HTR-8/SVneo (cell line): ENCODE measurements at places on chromosomes 7 and 10.

DNA sequence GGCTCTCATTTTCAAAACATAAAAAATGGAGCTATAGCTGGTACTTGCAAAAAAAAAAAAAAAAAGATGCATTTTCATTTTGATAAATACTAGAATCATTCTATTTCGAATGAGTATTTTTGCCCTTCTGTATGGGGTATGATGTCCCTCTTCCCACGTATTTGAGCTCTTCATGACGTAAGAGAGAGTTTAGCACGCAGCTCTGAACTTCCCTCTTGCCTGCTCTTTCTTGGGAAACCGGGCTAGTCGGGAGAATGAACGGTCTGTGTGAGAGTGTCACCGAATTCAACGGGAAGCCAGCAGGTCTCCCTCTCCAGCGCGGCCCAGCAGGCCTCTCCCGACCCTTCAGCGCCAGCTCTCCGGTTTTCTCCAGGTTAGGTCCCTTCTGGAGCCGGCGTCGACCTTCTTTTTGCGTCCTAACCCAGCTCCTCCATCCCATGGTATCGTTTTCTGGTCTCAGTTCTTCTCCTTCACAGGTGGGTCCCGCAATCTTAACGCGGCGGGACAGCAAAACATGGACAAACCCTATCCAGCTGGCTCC, 159.2 kb upstream of the PITRM1 start:
- DNase-seq: no peak

DNA sequence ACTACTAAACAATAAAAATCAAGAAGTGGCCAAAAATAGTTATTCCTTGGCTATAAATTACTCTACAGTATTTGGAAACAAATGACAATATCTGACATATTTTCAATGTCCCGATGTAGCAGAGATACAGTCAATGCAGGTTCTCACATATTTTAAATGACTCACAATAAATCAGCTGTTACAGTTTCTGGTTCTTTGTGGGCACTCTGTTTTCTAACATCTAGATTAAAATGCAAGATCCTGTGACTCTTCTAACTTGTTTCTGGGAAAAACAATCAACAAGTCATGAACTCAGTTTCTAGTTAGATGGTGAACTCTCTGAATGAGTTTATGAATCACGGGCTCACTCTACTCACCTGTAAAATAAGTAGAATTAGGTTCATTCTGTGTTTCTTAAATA, 849.6 kb upstream of the MBL2 start:
- DNase-seq: no peak

GRCh38 chr10:63343476-63343875, 122.3 kb downstream of the JMJD1C start:
- DNase-seq: no peak

DNA sequence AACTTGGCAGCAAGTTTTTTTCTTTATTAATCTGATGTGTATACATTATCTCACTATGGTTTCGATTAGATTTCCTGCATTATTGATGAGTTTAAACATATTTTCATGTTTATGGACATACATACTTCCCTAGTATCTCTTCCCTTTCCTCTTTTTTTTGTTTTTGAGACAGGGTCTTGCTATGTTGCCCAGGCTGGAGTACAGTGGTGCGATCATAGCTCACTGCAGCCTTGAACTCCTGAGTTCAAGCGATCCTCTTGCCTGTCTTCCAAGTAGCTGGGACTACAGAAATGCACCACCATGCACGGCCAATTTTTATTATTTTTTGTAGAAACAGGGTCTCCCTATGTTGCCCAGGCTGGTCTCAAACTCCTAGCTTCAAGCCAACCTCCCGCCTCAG, 18.9 kb downstream of the BAZ1B start:
- no peak for DNase-seq

- DNase-seq: no peak
Measured at GRCh38 chr10:124350806-124351205, 67.9 kb downstream of the OAT start.

DNA sequence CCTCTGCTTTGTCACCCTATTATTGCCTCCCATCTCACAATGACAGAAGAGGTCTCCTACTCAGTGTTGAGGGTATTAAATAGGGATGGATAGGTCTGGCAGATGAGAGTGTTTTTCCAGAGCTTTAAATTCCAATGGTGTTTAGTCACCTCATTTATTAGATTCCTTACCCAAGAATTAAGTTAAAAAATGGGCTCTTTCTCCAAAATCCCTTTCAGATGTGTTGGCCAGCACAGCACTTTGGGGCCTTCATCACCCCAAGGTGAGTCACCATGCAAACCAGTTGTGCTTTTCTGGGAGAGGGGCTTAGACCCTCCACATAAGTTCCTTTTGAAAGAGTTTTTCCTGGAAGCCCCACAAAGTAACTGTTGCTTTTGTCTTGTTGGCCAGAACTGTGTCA, 78.4 kb downstream of the CYP26A1 start:
- DNase-seq: peak; percentile 79

DNA sequence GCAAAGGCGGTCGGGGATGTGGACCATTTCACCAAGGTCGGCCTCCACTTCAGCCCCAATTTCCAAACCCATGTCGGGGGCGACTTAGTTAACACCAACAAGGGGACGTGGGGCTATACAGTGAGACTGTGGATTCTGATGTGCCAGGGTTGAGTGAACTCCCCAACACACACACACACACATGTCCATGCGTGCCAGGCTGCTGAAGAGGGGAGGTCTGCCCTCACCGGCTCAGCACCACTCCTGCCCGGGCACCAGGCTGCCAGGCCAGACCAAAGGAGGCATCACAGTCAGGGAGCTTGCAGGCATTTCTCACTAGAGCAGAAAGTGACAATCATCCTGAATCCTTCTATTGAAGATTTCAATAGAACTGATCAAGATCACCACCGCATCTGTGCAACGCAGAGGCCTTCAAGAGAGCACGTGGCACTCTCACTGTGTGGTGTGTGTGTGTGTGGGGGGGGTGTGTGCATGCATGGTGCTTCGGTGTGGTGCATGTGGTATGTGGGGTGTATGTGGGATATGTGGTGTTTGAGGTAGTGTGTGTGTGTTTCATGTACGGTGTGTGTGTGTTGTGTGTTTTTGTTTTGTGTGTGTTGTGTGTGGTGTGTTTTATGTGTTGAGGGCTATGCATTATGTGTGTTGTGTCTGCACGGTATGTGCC, 403.5 kb upstream of the RNF32 start:
- no peak for DNase-seq

DNA sequence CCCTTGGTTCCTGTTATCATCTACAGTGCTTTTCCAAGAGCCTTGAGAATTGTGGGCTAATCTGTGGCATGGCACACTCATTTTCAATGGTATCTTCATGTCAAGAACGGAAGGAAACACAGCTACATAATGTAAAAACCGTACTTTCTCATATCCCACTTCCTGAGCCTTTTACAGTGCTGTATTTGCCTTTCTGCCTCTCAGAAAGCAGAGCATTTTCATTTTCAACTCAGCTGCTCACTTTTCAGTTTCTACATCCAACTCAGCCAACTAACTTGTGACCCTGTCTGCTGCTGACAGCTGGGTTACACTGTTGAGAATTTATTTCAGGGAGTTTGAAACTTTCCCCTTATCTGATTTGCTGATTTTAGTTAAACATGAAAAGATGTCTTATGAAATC, 875.8 kb upstream of the KCND2 start:
- no peak for DNase-seq

DNA sequence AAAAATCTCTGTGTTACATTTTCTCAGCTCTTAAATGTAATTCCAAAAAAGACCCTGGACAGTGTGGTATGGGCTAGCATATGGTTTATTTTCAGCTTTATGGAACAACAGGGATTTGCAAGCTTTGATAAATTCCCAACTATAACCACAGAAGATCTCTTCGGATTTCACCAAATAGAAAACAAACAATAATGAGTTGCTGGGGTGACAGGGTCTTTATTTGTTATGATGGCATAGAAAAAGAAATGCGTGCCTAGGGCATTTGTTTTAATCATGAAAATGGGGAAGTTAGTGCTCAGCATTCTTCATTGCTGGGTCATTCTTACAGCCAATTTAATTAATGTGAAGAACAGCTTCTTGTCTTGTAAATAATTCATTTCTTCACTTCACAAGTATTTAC, 139.0 kb downstream of the LRRN3 start:
- no peak for DNase-seq

DNA sequence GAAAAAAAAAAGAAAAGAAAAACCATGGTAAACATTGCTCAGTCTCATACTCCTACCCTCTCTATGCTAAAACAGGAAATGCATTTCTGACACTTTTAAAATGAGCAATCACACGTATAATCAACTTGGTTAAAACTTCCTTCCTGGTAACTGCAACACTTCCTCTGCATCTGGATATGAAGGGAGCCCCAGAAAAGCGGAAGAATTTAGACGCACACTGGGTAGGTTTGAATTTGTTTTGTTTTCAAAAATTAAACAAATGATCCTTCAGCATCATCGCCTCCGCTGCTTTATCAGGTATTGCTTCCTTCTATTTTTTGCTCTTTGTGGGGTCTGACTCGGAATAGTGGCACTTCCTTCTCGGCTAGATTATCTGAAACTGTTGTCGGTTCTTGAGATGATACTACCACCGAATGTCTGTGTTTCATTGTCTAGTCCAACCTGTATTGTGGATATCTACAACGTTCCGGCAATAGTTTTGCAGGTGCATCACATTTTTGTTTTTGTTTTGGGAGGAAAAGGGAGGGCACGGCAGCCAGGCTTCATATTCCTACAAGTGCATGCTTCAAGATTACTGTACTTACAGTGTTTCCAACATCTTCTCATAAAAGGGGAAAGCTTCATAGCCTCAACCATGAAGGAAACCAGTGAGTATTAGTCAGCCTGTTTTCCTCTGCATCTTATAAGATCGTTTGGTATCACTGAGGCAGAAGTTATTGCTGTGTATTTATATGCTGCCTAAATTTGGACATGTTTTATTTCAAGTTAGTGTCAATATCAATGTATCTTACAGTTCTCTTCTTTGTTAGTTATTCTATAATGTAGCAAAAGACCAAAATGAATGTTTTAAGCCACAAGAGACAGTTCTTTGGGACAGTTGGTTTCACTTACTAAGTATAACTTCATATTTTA, at the start of gene PIK3CG:
Gene PIK3CG, plus strand, starts transcription at position 153 of the 912 bp plus-strand sequence. CDS start 2,280 bp downstream, outside the sequence.
- no peak for DNase-seq

- no peak for DNase-seq
Measured at GRCh38 chr7:69739931-69740431, 141.7 kb downstream of the AUTS2 start.
